BJ (cell line): ENCODE measurements at places on chromosomes 16 and 17. TPM values are rescaled to one million over a fixed set of nuclear protein-coding genes. Genes with fewer than 3 reads are reported as not detected.

The TAT gene
- polyA plus RNA-seq = not detected in 2 replicates

The CACNA1G gene
- 0.01 and 0.02 TPM in 2 replicates for polyA plus RNA-seq

The SLC35G6 gene
- not detected in 2 replicates for polyA plus RNA-seq

The PLA2G10 gene
- polyA plus RNA-seq = not detected in 2 replicates

- DNase-seq = no peak
These were observed 8.6 kb upstream of the CD300A start for GRCh38 chr17:74457820-74458166.

GRCh38 chr17:58956997-58957724 lies 149.5 kb downstream of the TRIM37 start:
- no peak for DNase-seq

DNA sequence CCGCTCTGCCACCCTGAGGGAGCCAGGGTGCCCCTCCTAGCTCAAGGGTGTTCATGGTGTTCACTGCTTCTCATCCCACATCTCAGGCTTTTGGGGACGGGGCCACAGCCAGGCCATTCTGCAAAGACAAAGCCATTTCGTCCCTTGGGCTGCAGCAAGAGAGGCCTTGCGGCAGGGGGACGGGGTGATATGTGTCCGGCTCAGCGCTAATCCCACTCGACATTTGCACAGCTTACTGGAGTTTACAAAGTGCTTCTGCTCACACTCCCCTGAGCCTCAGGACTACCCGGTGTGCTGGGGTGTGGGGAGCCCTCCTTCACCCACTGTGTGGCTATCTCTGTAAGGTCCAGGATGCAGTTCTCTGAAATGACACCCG lies 84.3 kb downstream of the RTN4RL1 start:
- no peak for DNase-seq

- no peak for DNase-seq
These were observed 62.9 kb downstream of the SMURF2 start for GRCh38 chr17:64599187-64599676.

DNA sequence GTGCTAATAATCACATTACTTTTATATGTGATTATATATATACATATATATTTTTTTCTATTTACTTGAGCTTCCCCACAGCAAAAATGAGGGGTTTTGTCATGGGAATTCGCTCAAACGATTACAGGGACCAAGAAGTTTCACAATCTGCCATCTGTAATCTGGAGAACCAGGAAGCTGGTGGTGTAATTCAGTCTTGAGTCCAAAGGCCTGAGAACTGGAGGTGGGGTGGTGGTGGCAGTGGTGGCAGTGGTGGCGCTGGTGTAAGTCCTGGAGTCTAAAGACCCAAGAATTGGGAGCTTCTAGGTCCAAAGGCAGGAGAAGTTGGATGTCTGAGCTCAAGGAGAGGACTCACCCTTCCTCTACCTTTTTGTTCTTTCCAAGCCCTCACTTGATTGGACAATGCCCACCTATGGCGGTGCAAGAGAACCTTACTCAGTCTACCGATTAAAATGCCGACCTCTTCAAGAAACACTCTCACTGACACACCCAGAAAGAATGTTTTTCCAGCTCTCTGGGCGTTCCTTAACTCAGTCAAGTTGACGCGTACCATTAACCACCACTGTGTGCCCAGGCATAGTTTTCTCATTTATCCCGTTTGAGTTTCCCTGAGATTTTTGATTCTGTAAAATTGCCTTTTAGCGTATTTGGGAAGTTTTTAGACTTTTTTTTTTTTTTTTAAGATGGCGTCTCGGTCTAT lies 31.9 kb downstream of the POLR2A start:
- DNase-seq = no peak

GRCh38 chr16:11310634-11310977 lies 29.5 kb upstream of the PRM1 start:
- no peak for DNase-seq

- DNase-seq = no peak
These were observed 2.6 kb downstream of the DNAH2 start for GRCh38 chr17:7720125-7720524.

DNA sequence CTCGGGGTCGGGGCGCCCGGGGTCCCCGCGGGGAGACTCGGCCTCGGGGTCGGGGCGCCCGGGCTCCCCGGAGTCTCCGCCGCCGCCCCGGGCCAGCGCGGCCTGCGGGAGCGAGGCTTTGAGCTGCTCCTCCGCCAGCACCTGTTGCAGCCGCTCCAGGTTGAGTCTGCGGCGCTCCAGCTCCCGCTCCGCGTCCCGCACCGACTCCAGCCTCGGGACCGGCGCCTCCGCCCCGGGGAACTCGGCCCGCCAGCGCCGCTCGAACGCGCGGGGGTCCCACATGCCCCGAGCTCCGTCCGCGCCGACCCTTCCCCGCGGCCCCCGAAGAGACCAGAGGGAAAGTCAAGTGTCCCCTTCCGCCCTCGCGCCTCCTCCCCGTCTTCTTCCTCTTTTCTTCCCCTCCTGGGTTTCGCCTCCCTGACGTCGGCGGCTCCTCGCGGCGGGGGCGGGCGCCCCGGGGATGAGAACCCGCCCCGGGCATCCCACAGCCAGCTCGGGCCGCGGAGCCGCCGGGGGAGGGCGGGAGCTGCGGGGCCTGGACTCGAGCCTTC lies 40.8 kb upstream of the BHLHA9 start:
- no peak for DNase-seq

- no peak for DNase-seq
These were observed 110.3 kb upstream of the CDC42EP4 start for GRCh38 chr17:73422121-73422520.

DNA sequence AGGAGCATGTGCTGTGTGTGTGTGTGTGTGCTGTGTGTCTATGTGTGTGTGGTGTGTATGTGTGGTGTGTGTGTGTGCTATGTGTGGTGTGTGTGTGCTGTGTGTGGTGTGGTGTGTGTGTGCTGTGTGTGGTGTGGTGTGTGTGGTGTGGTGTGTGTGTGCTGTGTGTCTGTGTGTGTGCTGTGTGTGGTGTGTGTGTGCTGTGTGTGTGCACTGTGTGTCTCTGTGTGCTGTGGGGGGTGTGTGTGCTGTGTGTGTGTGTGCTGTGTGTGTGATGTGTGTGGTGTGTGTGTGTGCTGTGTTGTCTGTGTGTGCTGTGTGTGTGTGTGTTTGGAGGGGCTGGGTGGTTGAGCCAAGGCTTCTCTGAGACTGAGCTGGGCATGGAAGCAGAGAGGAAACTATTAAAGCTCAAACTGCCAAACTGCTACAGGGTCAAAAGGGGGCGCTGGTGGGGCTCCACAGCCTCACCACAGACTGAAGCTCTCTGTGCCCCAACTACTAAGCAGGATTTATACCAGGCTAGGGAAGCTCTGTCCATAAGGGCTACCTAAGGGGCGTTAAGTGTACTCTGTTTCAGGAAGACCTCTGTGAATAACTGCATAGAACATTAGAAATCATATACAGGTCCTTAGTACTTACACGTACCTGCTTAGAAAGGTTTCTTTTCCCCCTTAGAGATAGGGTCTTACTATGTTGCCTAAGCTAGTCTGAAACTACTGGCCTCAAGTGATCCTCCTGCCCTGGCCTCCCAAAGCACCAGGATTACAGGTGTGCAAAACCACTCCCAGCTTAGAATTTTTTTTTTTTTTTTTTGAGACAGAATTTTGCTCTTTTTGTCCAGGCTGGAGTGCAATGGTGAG lies 27.8 kb upstream of the GHDC start:
- DNase-seq = no peak

GRCh38 chr16:85649411-85650134 lies 36.5 kb downstream of the GSE1 start:
- no peak for DNase-seq

GRCh38 chr17:59627274-59627673 lies 7.6 kb downstream of the CLTC start:
- no peak for DNase-seq

- no peak for DNase-seq
These were observed 126.9 kb downstream of the MRM1 start for GRCh38 chr17:36728030-36728991.

DNA sequence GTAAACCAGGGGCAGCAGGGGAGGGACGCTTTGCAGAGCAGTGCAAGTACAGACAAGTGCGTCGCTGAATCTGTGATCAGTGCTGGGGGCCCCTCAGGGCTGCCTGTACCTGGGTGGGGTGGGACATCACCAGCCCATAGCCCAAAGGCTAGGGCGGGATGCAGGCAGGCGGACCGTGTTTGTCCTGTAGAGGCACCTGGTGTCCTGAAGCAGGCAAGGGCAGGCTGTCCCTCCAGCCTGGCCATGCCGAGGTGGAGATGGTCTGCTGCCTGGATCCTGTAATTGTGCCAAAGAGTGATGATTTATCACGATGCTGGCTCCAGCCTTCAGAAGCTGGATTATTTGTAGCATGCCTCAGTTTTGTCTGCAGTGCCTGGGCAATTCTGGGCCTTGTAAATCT lies 137.9 kb upstream of the GSE1 start:
- DNase-seq = no peak

- DNase-seq = no peak
These were observed 7.1 kb upstream of the SGF29 start for GRCh38 chr16:28546626-28547025.
